Glutamatergic neuron (in vitro differentiated cells): ENCODE measurements at places on chromosomes 1 and 21.
A peak's percentile ranks its signal among the peaks of the same experiment; 100 is the strongest.

- DNase-seq, result no peak
These were observed 367.1 kb upstream of the ADGRL4 start for GRCh38 chr1:79373481-79374125.

GRCh38 chr1:25256578-25256965 lies 9.3 kb upstream of the RSRP1 start:
- DNase-seq, result no peak

- DNase-seq, result no peak
These were observed 48.9 kb downstream of the C4BPA start for GRCh38 chr1:207152792-207153468.

DNA sequence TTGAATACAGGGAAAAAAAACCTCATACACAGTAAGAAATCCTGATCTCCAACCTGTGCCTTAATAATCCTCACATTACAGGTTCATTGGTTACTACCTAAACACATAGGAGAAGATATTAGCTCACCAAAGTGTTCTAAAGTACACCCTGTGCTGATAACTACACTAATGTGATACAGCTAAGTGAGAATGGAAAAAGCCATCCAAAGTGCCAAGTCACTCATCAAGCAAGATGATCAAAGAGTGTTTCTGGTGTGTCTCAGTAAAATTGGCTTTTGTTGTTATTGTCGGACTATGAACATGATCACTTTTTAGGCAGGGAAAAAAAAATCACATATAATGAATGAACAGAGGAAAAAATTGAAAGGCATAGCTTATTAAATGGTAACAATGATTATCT lies 31.4 kb downstream of the EPS15 start:
- DNase-seq, result no peak

- peak; percentile 37 for DNase-seq
These were observed 92.1 kb downstream of the SYF2 start for GRCh38 chr1:25140073-25140797.

DNA sequence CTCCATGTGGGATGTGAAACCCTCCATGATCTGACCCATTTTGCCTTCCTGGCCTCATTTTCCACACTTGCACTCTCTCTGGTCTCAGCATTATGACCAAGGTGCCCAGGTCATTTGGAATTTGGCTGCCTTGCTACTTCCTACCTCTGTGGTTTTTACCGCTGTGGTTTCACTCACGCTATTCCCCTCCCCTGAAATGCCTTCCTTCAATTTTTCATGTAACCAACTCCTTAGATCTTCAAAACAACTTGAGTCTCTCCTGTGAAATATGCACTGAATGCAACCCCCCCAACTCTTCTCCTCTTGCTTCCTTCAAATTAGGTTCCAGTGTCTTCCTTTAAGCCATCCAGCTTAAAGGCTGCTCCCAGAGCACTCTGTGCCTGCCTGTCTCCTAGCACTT lies 50.1 kb downstream of the PHC2 start:
- DNase-seq, result no peak

DNA sequence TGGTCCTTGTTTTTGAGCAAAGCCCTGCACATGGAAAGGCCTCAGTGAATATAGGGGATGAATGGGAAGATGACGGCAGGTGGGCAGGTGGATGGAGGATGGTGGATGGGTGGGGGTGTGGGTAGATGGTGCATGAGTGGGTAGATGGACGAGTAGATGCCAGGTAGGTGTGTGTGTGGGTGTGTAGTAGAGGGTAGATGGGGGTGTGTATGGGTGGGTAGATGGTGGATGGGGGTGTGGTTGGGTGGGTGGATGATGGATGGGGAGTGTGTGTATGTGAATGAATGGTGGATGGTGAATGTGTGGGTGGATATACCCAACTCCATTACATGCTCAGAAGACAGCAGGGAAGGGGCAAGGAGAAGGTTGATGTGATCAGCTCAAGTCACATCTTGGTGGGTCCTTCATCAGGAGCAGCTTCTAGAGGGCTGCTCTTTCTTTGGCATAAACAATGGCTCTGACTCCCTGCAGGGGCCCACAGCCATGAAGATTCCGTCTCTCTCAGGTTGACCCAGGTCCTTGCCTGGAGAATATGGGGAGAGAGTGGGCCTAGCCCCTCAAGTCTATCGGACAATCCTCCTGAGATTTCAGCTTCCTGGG lies 34.2 kb downstream of the GRHL3 start:
- DNase-seq, result no peak

- no peak for DNase-seq
These were observed 27.8 kb upstream of the ZNF281 start for GRCh38 chr1:200437556-200438203.

GRCh38 chr1:18539171-18539570 lies 58.4 kb downstream of the KLHDC7A start:
- no peak for DNase-seq

GRCh38 chr1:207754974-207755700 lies 3.3 kb downstream of the CD46 start:
- no peak for DNase-seq

DNA sequence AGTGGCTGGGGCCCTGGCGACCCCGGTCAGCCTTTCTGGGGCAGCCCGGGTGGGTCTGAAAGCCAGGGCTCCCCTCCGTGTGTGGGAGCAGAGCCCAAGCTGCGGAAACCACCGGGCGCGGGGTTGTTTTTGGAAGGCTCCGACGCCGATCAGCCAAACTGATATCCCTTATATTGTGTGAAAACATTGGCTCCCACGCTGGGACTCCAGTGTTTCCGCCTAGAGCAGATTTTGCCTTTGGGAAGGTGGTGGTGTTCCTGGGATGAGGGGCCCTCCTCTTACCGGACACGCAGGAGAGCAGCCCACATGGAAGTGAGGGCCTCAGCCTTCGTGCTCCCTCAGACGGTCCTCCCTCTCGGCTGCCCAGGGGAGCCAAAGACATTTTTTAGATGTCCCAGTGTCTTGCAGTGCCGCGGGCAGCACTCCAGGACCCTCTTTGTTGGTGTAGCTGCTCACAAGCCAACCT lies 54.3 kb downstream of the NGF start:
- DNase-seq, result no peak

- DNase-seq, result no peak
These were observed 273.7 kb upstream of the ST6GALNAC5 start for GRCh38 chr1:76593618-76594017.

- no peak for DNase-seq
These were observed 62.3 kb downstream of the RUNX1 start for GRCh38 chr21:34986561-34987500.

GRCh38 chr1:194289569-194290266 lies 1103.3 kb upstream of the B3GALT2 start:
- no peak for DNase-seq

- no peak for DNase-seq
These were observed 89.0 kb downstream of the LIPI start for GRCh38 chr21:14121719-14122118.

- DNase-seq, result no peak
These were observed 27.9 kb upstream of the HJV start for GRCh38 chr1:146049436-146049835.
